ENCODE measurements at places on chromosomes 16 and 17. TPM values are rescaled to one million over a fixed set of nuclear protein-coding genes. Genes with fewer than 3 reads are reported as not detected.

The ANKS4B gene
- not detected for total RNA-seq

The KCNH4 gene
- 0.31 TPM for total RNA-seq

The KRT27 gene
- not detected for total RNA-seq

The AATK gene
- total RNA-seq: 10.1 TPM

The FZD2 gene
- total RNA-seq: 6.9 TPM

The TXNDC17 gene
- 13.3 TPM for total RNA-seq

The NT5M gene
- total RNA-seq: 5.6 TPM

The CRYBA1 gene
- not detected for total RNA-seq

The INCA1 gene
- total RNA-seq: 0.31 TPM

The KRT17 gene
- total RNA-seq: 0.31 TPM

The TBX2 gene
- total RNA-seq: 0.47 TPM
